Cortex of kidney (tissue), 1 donor: ENCODE measurements at places on chromosomes 11 and 22.

- DNase-seq = no peak
These were observed 72.2 kb downstream of the CDKN1C start for GRCh38 chr11:2813141-2813908.

DNA sequence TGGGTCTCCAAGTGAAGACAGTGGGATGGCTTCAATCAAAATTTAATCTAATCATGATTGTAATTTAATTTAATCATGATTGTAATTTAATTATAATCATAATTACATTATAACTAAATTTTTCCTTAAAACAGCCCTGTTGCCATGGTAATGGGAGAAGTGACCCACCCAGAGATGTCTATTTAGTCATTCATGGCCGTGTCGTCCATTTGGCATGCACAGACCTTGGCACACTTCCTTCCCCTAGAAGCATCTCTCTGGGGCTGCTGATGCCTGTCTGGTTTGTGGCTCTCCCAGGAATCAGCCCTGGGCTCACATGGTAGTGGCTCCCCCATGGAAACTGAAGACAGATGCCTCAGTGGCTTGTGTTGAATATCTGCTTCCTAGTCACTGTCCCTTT, 27.0 kb downstream of the P4HA3 start:
- no peak for DNase-seq

DNA sequence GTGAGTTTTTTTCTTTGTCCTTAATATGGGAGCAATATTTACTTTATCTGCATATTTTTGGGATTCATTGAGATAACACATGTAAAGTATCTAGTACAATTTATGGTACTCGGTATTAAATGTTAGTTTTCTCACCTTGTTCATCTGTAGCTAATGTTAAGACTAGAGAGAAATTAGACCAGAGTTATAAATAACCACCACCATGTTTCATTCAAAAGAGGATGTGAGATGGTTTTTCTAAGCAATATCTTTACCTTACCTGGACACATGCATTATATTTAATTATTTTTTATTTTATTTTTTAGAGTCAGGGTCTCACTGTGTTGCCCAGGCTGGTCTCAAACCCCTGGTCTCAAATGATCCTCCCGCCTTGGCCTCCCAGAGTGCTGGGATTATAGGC, 18.4 kb downstream of the ARHGAP42 start:
- DNase-seq = no peak

DNA sequence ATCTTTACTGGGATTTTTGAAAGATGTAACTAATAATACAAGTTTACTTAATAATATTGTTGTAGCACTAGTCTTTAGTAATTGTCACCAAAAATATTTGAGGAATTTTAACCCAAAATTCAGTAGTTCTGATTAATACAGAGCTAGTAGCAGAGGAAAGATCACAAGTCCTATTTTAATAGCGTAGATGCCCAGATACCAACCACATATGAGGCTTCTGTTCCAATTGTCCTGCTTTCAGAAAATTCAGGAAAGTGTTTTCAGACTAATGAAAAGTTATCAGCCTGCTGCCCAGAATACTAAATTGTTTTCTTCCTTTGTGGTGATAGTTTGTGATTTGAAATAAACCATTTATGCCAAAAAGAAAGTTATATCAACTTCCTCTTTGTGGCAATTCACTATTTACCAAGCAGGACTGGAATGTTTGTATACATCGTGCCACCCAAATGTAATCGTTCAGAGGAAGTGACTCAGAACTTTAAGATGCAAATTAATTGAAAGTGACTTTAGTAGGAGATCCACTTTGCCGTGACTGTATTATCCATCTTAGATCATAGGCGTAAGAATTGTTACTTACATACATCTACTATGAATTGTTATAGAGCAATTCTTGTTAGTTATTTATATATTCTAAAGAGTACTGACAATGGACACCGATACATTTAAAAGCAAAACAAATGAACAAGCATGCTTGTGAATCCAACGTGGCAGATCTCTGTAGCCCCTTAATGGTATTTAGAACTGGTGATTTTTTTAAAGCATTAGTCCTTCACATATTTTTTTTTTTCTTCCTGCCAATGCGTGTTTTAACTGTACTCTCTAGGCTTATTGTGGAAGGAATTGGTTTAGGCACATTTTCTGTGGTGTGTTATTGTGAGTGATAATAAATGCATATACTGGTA, 231.0 kb downstream of the DDX10 start:
- DNase-seq = no peak

GRCh38 chr11:80462211-80462610, 1021.4 kb upstream of the TENM4 start:
- DNase-seq = no peak

DNA sequence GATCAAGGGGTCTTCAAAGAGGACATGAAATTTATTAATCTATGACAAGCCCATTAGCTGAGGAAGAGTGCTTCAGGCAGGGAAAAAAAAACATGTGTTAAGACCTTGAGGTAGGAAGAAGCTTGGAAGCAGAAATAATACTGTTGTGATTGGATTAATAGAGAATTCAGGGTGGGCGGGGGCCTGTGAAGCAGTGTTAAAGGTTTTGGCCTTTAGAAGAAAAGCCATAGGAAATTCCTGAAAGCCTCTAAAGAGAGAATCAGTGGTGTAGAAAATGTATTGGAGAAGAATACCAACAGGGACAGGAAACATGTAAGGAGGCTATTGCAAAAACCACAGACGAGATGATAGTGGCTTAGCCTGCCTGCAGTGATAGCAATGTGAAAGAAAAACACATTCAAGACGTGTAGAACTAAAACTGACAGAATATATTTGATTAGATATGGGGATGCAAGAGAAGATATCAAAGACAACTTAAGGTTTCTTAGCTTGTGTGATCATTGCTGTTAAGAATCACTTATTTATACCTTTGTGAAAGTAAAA, 404.4 kb upstream of the ANO3 start:
- DNase-seq = no peak

DNA sequence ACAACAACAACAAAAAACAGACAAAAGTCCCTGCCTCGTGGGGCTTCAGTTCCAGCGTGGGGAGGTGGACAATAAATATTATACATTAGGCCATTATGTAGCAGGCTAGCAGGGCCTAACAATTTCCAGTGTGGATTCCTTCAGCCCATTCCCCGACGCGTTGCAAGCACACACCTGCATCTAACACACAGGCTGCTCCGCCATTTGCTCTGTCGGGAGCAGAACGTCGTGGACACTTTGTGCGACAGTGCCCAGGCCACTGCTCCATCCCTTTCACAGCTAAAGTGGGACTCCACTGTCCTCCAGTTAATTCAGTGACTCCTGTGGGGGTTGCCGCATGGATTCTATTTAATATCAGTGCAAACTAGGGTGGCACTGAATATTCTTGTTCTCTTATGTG, 10.9 kb upstream of the FGF3 start:
- DNase-seq = no peak

DNA sequence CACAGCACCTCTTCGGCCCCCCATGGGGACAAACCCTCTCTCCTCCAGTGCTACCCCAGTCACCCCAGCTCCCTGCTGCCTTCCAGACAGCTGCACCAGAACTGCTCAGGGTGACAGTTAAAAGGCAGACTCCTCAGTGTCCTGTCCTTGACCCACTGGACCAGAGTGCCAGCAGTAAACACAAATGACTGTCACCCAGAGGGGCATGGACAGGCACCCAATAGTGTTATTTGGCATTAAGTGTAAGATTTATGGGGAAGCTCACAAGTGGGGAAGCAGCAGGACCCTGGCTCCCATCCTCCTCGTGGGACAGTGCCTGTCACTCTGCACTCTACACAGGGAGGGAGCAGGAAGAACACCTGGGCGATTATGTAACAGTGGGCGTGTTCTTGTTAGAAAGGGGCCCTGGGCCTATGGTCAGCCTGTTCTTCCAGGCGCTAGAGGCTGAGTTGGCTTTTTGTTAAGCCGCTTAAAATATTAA, 5.0 kb downstream of the RPS19BP1 start:
- DNase-seq = no peak

DNA sequence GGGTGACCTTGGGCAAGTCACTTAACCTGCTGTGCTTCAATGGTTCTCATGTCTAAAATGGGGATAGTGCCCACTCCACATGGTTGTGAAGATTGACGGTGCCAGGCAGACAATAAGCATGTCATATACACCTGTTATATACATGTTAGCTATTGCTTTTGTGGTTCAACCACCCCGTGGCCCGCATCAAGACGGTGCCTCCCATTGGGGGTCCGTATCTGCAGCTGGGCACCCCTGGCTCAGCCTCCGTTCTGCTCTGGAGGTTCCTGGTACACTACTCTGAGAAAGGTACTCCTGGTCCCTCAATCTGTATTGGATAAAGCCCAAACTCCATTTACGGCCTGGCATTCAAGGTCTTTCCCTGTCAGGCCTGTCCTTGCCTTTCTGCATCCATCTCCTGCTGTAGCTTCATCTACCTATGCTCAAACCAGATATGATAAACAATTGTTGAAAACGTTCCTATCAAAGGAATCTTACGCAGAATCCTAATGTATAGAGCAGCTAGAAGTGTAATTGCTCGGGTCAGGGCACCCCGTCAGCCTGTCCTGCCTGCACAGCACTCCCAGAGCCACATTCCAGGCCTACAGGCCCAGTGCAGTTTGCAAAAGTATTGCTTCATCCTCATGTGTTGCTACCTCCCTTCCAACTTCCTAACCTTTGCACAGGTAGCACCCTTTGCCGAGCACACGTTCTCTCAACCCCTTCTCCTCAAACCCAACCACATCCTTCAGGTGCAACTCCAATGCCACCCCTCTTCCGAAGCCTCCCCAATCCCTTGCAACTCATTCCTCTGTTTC, 194.9 kb downstream of the BCR start:
- DNase-seq = no peak

- DNase-seq = no peak
These were observed 1181.3 kb downstream of the BRD1 start for GRCh38 chr22:48646216-48646925.

GRCh38 chr22:31578171-31578570, 81.8 kb downstream of the SFI1 start:
- DNase-seq = no peak

DNA sequence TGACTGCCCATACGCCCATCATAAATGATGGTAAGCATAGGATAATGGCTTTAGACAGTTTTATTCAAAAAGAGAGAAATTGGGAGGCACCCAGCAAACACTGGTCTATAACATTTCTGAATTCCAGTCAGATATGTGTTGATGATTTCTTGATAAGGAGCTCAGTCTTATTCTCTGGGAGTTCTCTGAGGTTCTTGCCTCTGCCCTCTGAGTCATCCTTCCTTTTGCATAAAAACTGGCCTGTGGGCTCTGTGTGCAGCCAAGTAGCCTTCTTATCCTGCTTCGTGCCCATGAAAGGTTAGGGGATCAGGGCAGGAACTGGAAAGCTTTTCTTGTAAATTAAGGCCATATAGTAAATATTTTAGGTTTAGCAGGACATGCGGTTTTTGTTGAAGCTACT, 48.9 kb downstream of the FAR1 start:
- no peak for DNase-seq

DNA sequence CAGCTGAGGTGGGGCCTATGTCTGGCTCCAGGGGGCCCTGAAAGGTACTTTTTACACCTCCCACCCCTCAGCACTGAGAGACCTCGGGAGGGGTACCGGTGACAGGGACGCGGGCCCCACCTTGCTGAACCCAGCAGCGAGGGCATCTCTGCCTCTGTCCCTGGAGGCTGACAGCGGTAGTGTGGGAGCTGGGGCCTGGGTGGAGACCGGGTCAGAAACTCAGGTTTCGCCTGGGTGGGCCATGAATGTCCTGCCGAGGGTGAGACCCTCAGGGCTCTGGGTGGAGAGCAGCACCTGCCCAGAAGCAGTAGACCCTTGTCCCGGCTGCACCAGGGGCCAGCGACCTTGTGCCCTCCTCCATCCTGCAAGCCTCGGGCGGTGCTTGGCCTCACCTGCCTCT, 22.2 kb downstream of the PTDSS2 start:
- DNase-seq = no peak

DNA sequence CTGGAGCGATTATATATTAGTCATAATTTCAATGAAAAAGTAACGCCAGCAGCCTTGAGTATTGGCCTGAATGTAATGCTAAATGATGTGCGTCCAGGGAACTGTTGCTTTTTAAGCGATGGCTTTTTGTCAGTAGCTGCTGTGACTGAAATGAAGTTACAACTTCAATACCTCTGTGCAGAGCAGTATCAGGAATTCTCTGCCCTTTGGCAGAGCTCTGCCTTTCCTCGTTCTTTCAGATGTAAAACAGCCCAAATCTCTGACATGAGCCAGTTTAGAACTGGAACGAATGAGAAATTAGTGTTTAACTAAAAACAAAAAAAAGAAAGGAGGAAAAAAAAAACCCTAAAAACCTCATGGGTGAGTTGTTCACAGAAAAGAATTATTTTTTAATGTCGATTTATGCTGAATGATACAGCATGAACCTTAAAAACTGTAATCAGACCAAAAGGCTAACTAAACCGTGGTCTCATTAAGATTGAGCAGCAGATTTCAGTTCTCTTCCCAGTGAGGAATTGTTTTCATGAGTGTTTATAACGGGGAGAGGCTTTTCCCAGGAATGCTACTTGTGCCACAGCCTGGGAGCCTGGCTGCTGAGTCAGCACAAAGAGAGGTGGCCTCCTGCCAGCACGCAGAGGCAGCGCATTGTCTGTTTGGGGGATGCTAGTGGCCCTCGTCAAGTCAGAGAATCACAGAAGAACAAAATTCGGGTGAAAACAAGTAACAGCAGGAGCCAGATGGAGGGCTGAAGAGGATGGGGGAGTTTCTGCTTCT, 146.2 kb upstream of the RASSF10 start:
- DNase-seq = no peak

- no peak for DNase-seq
These were observed 2.6 kb downstream of the TH start for GRCh38 chr11:2169005-2169378.

DNA sequence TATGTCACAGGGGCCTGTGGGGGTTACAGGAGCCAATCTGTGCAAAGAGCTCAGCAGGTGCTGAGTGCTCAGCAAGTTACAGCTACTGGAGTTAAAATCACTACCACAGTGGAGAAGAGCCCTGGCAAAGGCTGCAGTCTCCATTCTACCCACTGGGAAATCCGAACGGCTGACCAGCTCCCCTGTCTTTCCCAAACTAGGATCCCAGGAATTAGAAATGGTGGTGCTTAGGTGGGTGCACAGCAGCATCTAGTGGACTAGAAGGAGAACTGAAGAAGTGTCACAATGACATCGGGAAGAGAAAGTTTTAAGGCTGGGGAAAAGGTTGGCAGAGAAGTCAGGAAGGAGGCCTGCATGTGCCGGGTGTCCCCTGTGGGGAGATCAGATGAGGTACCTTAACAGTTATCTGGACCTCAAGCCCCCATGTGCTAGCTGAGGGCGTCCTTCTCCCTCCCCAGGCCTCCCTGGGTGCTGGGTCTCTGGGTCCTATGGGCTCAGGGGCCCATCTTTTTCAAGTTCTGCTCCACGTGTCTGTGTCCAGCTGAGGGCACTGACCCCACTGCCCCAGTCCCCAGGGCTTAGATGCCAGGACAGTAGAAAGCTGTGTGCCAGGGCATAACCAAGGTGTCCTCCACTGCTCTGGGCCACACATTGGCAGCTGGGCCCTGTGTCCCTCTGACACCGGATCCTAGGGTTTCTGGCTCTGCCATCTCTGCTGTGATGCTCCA, 1.9 kb downstream of the PIWIL3 start:
- no peak for DNase-seq

GRCh38 chr11:59174664-59175033, 2.7 kb downstream of the DTX4 start:
- no peak for DNase-seq

- no peak for DNase-seq
These were observed 1.1 kb upstream of the CLTCL1 start for GRCh38 chr22:19292458-19293230.

- no peak for DNase-seq
These were observed 414.8 kb downstream of the BUD13 start for GRCh38 chr11:116357784-116358544.

GRCh38 chr11:116427903-116428637, 344.7 kb downstream of the BUD13 start:
- no peak for DNase-seq

GRCh38 chr11:4190519-4190918, 95.9 kb downstream of the RRM1 start:
- no peak for DNase-seq
